Activated CD4-positive, alpha-beta T cell treated with anti-CD3 and anti-CD28 coated beads for 24 hours (primary cell): ENCODE measurements at places on chromosomes 2 and 18.

DNA sequence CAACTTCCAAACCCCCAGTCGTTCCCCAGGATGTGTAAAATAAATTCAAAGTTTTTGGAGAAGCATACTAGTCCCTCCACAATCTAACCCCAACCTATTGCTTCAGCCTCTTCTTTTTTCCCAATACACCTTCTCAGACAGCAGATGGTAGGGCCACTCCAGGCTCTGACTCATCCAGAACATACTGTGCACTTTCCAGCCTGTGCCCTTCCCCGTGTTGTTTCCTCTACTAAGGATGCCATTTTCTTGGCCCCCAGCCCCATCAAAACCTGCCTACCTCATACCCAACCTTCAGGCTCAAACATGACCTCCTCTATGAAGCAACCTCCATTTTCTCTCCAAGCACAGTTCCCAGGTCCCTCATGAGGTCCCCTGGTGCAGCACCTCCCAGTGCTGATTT is 669.3 kb downstream of the BCL11A start:
- no peak for DNase-seq

DNA sequence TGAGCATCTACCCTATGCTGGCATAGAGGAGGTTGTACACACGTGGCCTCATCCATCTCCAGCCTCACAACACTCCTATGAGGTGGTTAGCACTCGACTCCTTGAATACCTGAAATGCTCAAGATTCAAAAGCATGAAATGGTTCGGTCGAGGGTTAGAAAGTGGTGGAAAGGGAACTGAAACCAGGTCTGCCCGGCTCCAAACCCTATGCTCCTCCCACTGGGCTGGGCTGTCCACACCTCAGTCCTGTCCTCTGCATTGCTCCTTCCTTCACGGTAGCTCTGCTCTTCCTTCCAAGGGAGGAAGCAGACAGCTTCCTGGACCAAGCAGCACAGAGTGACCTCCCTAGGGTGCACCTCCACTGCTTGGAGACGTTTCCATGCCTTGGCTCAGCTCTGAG is 565.2 kb upstream of the ID2 start:
- DNase-seq: no peak

- DNase-seq: no peak
These were observed 1.6 kb downstream of the SLC35F6 start for GRCh38 chr2:26765475-26766200.

GRCh38 chr18:48869591-48869990 is 81.2 kb downstream of the SMAD7 start:
- no peak for DNase-seq

DNA sequence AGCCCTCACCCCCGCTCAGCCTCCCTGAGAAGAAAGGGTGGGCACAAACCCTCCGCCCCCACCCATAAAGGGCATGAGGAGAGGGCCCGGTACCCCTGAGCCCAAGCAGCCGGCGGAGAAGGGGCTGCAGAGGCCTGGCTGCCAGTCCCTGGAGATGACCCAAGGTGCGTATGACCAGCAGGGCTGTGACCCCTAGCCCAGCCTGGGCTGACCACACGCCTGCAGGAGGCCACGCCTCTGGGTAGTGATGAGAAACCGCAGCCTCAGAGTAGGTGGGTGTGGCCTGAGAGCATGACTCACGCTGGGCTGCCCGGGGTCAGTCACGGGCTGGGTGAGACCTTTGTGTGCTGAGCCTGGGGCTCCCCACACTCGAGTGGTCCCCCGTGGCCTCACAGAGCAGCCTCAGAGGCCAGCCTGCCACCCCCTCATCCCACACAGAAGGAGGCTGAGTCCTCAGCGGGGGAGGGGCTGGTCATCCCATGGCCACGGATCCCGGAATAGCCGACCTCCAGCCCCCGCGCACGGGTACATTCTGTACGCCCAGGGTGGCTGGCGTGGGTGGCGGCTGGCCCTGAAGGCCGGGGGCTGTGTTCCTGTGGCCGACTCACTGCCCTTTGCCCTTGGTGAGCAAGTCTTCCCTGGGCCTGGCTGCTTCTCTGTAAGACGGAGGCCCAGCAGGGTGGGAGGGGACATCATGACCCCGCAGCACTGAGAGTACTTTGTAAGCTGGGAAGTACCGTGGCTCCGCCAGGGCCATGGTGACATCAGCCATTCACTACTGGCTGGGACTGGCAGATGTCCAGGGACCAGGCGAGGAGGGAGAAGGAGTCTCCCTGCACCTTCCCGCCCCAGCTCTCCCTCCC is 110.8 kb upstream of the OTOS start:
- DNase-seq: no peak

DNA sequence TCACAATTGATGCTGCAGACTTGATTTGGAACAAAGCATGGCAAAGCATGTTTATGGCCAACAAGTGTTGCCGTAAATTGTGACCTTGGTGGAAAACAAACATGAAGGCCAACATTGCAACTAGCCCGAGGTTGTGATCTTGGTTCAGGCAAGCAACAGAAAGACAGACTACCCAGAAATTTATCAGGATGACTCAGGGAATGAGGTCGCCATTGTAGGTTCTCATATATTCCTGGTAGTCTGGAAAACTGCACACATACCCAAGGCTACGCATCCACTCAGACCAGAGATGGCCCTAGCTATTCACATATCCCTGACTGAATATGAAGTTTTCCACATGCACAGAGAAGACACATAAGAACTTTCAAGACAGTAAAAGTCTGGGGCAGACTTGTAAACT is 30.1 kb downstream of the CYP1B1 start:
- no peak for DNase-seq

- no peak for DNase-seq
These were observed 158.4 kb downstream of the UBE2E3 start for GRCh38 chr2:181138816-181139215.

DNA sequence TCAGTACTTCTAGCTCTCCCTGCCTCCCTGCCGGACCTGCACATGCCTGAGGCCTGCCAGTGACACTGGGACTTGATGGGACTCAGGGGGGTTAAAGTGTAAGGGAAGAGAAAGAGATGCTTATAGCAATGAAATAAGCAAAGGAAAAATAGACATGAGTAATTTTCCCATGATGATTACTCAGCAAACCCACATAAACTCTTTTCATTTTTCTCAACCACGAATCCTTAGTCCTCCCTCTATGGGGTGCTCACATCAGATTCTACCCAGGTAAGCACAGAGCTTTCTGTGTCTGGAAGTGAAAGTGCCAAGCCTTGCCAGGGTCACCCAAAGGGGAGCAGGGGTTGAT is 44.8 kb upstream of the ANKRD62 start:
- no peak for DNase-seq
